ENCODE measurements at places on chromosomes 3 and 15.
A peak's percentile ranks its signal among the peaks of the same experiment; 100 is the strongest.

DNA sequence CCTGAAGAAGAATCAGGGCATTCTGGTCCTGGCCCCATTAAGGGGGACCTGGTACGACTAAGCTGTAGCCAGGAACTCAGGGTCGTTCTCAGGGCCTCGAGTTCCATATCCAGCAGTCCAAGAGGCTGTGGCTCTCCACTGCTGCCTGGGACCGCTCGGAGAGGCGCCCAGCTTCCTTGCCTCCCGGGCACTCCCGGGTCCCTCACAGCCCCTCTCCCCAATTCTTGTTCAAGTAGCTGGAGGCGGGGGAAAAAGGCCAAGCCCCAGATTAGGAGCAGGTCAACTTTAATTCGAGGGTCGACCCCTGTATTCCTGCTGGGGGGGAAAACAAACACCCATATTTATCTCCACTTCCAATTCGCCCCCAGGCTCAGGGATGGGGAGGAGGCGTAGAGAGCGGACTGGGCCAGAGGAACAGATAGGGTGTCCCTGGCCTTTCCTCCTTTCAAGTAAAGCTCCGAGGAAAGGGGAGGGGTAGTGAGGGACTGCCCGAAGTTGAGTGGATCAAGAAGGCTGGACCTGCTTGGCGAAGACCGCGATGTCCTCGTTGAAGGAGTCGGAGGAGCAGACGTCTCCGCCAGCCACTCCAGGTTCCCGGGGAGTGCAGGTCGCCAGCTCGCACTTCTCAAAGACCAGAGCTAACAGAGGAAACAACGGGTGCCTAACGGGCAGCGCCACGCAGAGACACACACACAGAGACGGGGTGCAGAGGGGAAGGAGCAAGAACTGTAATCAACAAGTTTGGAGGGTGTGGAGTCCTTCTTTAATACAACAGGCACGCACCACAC, 4.4 kb downstream of the MEIS2 start:
- DNase-seq: no peak

DNA sequence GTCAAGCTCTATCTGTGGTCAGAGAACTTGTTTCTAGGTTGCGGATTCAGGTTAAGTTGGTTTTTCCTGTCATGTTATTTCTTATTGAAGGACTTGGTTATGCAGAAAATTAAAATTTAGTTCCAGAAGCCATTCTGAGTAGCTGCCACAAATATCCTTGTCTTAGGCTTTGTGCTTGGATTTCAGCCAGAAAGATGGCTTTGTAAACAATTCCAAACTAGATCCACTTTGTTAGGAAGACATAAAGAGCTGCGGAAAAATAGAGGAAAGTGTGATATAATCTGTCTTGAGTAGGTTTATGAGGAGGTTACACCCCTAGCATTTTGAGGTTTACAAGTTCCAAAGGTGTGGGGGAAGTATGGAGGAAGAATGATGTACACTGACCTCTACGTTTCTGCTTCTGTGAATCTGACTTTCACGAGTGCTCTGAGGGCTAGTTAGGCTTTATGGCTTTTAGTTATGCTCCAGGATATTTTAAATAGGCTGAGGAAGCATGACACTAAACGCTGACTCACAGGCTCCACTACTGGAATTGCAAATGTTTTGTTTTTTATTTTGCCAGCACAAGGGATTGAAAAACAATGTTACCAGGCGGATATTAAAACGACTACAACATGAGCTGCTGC, 46.3 kb upstream of the UTS2B start:
- DNase-seq: no peak

GRCh38 chr3:197718891-197719290, 17.8 kb downstream of the RUBCN start:
- DNase-seq: no peak

- no peak for DNase-seq
Observed at GRCh38 chr3:50478051-50478450, 25.4 kb downstream of the CACNA2D2 start.

GRCh38 chr3:15492847-15493360, 28.6 kb downstream of the COLQ start:
- no peak for DNase-seq

DNA sequence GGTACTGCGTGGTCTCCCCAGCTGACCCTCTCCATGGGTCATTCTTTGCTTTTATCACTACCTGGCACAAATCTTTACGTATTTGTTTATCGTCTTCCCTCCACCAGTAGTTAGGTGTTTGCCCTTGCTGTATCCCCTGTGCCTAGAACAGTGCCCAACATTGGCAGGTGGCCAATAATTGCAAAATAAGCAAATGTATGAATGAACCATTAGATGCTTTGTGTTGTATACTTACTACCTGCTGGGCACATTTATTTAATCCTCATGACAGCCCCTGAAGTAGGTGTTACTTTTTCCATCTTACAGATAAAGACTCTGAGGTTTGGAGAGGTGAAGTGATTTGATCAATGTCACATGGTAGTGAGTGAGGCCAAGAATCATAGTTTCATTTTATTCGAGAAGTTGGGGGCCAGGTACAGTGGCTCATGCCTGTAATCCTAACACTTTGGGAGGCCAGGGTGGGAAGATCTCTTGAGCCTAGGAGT, 2.0 kb upstream of the TWF2 start:
- no peak for DNase-seq

DNA sequence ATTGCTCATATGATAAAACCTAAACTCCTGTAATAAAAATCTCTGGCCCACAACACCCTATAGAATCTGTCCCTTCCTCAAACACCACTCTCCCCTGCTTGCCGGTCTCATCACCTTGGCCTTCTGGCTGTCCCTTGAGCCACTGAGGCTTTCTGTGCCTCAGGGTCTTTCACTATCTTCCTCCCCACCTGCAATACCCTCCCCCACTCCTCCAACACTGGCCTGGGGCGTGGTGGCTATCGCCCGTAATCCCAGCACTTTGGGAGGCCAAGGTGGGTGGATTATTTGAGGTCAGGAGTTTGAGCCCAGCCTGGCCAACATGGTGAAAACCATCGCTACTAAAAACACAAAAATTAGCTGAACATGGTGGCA, 3.3 kb upstream of the CSK start:
- no peak for DNase-seq

- no peak for DNase-seq
Observed at GRCh38 chr3:60574046-60574769, 677.0 kb downstream of the FHIT start.

DNA sequence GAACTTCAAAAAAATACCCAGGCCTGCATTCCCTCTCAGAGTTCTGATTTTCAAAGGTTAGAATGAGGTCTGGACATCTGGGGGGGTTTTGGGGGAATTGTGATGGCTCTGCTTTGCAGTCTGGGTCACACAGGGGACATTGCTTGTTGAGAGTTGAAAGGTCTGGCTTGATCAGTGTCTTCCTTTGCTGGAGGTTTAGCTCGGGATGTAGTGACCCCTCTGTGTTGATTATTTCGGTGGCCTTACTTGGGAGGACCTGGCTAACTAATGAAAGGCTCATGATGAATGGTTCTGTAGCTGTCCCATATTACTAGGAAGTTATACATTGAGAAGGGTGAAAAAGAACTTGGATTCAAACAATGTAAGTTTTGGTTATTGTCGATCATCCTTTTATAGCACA, 23.7 kb downstream of the TPM1 start:
- DNase-seq: no peak

GRCh38 chr3:20091331-20092047, 51.2 kb downstream of the KAT2B start:
- DNase-seq: no peak

DNA sequence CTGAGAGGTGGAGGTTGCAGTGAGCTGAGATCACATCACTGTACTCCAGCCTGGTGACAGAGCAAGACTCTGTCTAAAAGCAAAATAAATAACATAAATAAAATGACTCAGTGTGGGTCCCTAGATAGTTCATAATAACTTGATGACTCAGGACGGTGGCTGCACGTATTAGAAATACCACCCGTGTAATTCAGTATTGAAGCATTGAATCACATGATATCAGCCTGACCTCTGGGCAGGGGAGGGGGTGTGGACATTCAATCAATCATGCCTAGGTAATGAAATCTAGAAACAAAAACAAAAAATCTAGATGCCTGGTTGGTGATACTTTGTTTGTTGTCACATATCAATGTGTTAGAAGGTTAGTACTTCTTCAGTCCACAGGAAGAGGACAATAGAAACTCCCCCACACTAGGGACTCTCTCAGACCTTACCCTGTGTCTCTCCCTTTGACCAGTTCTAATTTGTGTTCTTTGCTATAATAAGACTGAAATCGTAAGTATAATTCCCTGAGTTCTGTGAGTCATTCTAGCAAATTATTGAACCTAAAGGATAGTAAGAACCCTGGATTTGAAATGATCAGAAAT, 177.3 kb downstream of the GAP43 start:
- no peak for DNase-seq

DNA sequence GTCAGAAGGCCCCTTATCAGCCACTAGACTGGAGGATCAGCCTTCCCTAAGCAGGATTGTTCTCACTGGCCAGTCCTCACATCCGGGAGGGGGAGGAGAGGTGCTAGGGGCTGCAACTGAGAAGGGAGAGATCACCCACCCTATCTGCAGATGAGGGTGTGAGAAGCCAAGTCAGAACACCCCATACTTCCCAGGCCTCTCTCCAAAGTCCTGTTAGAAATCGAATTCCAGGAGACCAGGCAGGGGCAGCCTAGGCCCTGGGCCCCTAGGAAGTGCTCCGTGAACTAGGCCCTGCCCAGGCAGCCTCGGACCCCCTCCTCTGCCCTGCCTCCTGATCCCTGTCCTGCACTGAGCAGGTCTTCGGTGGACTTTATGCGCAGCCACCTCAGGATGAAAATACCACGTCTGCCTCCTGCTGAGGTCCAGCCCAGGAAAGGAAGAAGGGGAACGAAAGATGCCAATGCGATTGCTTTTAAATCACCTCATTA, 933 bp downstream of the DZIP1L start:
- DNase-seq: no peak

DNA sequence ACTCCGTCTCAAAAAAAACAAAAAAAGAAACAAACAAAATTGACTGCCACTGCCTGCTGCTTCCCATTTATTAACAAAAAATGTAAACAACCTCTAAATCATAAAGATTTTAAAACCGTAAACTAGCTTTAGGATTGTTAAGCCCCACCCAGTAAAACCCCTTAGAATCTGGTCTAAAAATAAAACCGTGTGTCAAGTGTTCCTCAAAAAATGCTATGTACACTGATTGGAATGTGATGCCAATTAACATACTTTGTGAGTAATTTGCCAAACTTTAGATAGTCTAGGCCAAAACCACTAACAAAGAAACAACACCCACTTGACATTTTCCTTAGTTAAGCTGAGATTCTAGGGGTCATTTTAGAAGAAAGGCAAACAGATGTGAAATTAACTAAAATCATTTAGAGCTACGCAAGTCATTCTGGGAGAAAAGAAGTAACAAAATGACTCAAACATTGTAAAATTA, 5.3 kb downstream of the RAF1 start:
- DNase-seq: no peak

GRCh38 chr3:113805249-113805648, 33.3 kb upstream of the GRAMD1C start:
- DNase-seq: no peak

DNA sequence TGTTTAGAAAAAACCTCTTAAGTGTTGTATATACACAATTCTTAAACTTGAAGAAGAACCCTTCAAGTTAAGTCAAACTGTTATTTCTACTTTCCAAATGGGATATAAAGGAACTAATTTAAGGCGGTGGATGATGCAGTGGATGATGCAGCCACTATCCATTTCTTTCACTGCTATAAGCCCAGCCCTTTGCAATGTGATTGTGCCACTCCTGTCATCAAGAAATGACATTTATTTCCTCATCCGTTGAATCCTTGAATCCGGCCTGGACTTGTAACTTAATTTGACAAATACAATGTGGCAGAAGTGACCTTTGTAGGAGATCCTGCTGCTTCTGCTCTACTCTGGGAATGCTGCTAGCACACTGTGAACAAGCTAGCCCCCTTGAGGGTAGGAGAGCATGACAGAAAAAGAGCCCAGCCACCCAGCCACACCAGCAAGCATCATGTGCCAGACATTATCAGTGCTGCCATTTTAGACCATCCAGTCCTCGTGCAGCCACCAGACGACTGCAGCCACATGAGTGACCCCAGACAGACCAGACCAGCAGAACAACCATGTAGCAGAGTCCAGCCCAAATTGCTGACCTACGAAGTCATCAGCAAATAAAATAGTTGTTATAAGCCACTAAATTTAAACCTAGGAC, 47.4 kb downstream of the UACA start:
- DNase-seq: no peak

GRCh38 chr3:52689151-52689550, 3.3 kb downstream of the GNL3 start:
- no peak for DNase-seq

GRCh38 chr3:28846971-28847478, 433.8 kb upstream of the RBMS3 start:
- no peak for DNase-seq

- peak; percentile 23 for DNase-seq
Observed at GRCh38 chr3:20225769-20226168, 39.8 kb upstream of the SGO1 start.

GRCh38 chr3:144235489-144235888, 263.9 kb downstream of the DIPK2A start:
- DNase-seq: no peak

DNA sequence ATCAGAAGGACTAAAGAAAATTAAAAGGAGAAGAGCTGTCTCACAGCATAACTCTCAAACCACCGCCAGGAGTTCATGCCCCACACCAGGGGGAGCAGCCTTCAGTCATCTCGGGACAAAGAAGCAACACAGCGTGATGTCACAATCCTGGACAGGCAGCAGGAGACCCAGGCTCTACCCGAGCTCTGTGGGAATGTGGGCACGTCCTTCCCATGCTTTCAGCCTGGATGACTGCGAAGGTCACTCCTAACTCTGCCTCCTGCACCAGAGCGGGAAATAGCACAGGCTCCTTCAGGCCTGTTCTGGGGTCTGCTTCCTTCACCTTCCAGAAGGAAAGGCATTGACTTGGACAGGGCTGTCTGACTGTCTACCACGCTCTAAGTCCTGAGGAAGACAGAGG, 31.3 kb downstream of the NOX5 start:
- DNase-seq: no peak

DNA sequence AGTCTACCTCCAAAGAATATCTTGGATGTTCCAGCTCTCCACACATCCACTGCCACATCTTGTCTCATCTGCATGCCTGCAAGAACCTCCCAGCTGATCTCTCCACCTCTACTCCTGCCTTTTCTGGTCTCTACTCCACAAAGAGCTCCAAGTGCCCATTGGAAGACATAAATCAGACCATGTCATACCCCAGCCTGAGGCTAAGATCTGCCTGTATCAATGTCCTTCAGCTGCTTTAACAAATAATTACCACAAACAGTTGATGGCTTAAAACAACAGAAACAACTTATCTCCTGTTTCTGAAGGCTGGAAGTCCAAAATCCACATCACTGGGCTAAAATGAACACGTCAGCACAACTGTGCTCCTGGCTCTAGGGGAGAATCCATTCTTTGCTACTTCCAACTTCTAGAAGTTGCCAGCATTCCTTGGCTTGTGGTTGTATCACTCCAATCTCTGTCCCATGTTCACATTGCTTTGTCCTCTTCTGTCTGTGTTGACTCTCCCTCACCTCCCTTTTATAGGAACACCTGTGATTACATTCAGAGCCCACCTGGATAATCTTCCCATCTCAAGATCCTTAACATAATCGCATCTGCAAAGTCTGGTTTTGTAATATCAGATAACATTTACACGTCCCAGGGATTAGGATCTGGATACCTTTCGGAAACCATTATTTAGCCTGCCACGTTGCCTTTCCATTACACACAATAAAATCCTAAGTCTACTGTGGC, 17.0 kb upstream of the LMCD1 start:
- DNase-seq: no peak

- DNase-seq: peak; percentile 42
Observed at GRCh38 chr3:33074217-33075067, 22.5 kb downstream of the GLB1 start.
